CD8-positive, alpha-beta memory T cell (primary cell): ENCODE measurements at places on chromosomes 12 and 14. TPM values are rescaled to one million over a fixed set of nuclear protein-coding genes. Genes with fewer than 3 reads are reported as not detected.

GRCh38 chr14:45084946-45085346, 1.0 kb downstream of the PRPF39 start:
- no peak for DNase-seq

- DNase-seq, result no peak
Observed at GRCh38 chr12:38385486-38385885, 68.9 kb downstream of the ALG10B start.

- DNase-seq, result no peak
Observed at GRCh38 chr14:103563844-103564505, 1.2 kb downstream of the COA8 start.

- DNase-seq, result no peak
Observed at GRCh38 chr14:70268760-70269159, 80.0 kb upstream of the SLC8A3 start.

PLEKHG3 gene
- total RNA-seq, result 5.0 TPM

SLC22A17 gene
- total RNA-seq, result 2.6 TPM

- no peak for DNase-seq
Observed at GRCh38 chr14:69924201-69924600, 45.0 kb downstream of the SMOC1 start.

DNA sequence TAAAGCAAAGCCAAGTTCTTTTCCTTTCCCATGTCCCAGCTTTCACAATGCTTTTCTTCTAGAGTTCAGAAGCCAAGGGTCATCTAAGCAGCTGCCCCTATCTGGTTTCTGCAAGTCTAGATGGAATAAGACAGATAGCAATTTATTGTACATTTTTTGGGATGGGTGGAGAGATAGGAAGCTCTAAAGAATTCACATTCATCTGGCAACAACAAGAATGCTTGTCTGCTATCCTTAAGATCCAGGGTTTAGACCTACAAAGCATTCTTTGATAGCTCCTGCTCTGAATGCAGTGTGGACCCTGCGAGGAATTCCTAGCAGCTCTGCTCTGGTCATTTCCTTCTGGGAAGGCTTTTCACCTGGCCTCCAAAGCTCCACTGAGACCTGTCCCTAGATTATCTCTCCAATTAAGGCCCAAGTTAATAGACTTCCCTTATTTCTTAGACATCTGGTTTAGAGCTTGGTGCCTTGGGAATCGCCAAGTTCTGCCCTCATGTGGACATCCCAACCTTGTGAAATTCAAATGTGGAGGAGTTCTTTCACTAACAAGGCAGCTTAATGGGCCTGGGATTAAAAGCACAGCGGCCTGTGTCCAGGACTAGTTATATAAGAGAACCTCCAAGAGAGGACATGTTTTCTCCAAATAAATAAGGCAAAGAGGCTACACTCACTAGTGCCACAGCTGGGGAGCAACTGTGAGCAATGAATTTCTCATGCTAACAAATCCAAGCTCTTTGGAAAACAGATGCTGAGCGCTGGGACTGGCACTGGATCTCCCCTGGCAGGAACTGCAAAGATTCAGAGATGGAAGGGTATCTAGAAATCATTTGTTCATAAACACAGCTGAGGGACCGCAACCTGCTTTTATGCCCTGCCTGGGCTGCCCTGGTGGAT, 384.5 kb upstream of the DDHD1 start:
- no peak for DNase-seq

PCNX4 gene
- total RNA-seq, result 38.8 TPM
